ENCODE measurements at places on chromosomes 11 and 22. TPM values are rescaled to one million over a fixed set of nuclear protein-coding genes. Genes with fewer than 3 reads are reported as not detected.

Gene PRAME
- 0.09 TPM for total RNA-seq

Gene NCAM1
- 0.09 TPM for total RNA-seq

Gene DBX1
- total RNA-seq: not detected

Gene A4GALT
- not detected for total RNA-seq

Gene APLNR
- not detected for total RNA-seq

Gene SPINDOC
- 25.7 TPM for total RNA-seq

Gene OR8G5
- total RNA-seq: not detected

Gene RASD2
- 0.09 TPM for total RNA-seq

Gene PHLDA2
- 3.7 TPM for total RNA-seq

Gene CAPN5
- total RNA-seq: 0.76 TPM

Gene TRIM49
- total RNA-seq: not detected

Gene PHF21B
- not detected for total RNA-seq

Gene NAGA
- 20.0 TPM for total RNA-seq

Gene APOL1
- total RNA-seq: 37.2 TPM

Gene OR2AG2
- total RNA-seq: 0.14 TPM
